ENCODE measurements at places on chromosomes 1 and 21.

GRCh38 chr1:33927721-33928120, 63.8 kb downstream of the HMGB4 start:
- no peak for DNase-seq

DNA sequence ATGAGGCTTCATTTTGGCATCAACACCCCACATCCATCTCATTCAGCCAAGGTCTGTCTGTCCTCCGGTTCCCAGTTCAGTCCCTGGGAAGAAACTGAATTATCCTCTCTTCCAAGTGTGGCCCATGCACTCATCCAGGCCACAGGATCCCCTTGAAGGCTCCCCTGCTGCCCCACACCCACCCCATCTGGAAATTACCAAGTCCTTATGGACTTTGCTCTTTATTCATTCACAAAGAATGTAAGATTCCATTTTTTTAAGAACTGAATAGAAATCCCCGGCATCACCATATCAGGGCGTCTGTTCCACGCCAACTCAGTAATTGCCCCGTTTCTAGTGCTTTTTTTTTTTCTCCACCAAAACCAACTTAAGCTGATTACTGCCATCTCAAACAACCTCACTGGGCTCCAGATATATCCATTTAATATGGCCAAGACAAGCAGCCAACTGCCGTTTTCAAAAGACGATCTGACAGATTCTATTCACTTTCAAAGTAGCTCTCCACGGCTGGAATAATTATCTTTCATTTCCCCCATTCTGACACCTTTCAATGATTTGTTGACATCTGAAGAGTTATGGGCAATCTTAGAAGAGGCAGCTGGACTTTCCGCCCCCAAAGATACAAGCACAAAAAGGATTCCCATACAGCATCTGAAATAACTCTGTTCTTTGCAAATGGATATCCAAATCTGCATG, 55.9 kb downstream of the OLIG1 start:
- no peak for DNase-seq

- no peak for DNase-seq
Measured at GRCh38 chr1:32966900-32967299, 2.3 kb upstream of the RNF19B start.

- DNase-seq: no peak
Measured at GRCh38 chr1:207519505-207520399, 23.8 kb downstream of the CR1 start.

- no peak for DNase-seq
Measured at GRCh38 chr1:233034836-233035235, 84.4 kb downstream of the NTPCR start.

GRCh38 chr1:198798923-198799386, 160.1 kb downstream of the PTPRC start:
- no peak for DNase-seq

GRCh38 chr1:33338048-33338439, 17.1 kb upstream of the A3GALT2 start:
- DNase-seq: no peak

DNA sequence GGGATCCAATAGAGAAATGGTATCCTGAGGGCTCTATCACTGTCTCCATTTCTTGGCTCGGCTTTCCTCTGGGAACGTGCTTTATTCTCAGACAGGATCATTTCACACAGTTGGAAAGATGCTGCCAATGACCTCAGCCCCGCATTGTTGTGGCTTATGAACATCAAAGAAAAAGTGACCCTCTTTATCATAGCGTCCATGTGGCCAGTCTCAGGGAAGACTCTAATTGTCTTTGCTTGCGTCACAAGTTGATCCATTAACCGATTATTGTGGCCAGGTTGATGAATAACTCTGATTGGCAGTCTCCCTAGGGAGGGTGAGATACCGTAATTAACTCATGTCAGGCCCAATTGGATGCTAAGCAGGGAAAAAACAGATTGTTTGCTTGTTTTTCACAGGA, 10.4 kb upstream of the TMEM9 start:
- DNase-seq: no peak

DNA sequence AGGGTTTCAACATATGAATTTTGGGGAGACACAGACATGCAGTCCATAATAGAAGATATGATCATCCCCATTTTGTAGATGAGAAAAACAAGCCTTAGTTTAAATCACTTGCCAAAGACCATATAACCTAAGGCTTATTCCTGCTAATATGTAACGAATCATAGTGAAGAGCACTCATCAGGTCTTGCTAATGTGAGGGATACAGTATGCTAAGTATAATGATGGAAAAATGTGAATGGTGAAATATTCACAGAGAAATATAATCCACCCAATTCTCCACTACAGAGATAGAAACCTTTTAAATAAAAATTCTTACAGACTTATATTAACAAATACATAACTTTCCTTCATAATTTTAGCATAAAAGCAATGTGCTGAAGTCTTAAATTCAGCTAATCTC, 18.9 kb downstream of the ERICH3 start:
- DNase-seq: no peak

GRCh38 chr1:113027449-113027848, 45.5 kb upstream of the LRIG2 start:
- DNase-seq: no peak

GRCh38 chr1:56905667-56906066, 51.1 kb downstream of the C8A start:
- DNase-seq: no peak

DNA sequence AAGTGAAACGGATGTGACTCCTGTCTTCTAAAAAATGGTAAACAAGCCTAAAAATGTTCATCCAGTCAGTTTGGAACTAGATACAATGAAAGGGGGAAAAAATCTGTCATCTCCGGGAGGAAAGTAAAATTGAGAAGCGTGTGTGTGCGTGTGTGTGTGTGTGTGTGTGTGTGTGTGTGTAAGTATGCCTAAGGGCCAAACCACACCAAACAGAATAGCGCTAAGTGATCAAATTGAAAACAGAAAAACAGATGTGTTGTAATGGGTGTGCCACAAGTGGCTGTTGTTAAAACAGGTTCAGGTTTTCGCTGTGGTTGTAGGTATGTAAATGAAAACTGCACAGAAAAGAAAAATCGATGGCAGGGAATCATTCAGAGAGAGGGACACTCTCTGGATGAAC, 106.7 kb downstream of the RNF220 start:
- no peak for DNase-seq

GRCh38 chr1:183241471-183241870, 55.4 kb downstream of the LAMC2 start:
- no peak for DNase-seq

- no peak for DNase-seq
Measured at GRCh38 chr1:201288007-201288406, 4.7 kb downstream of the PKP1 start.

GRCh38 chr1:50271968-50272578, 151.2 kb downstream of the DMRTA2 start:
- DNase-seq: peak; percentile 44

- no peak for DNase-seq
Measured at GRCh38 chr1:52662645-52663313, 29.8 kb downstream of the SHISAL2A start.

DNA sequence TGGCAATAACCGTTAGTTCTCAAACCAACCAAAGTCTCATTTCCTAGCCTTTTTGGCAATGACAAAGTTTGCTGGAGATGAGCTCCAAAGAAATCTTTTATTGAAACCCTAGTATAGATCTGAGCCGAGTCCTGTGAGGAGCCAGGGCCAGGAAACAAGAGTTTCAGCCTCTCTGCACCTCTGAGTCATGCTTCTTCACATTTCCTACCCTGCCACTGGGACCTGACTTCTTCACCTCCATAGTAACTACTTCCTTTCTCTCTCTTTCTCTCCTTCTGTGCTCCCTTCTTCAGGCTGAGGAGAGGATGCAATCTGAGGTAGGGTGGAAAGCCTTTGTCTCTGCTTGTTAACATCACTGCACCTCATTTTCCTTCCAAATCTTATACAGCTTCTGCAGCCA, 38.7 kb upstream of the IPO9 start:
- no peak for DNase-seq

GRCh38 chr1:211532088-211532444, 40.1 kb upstream of the RD3 start:
- DNase-seq: no peak

- DNase-seq: no peak
Measured at GRCh38 chr1:38038861-38039260, 7.7 kb downstream of the POU3F1 start.
